Non-pigmented ciliary epithelial cell (primary cell): ENCODE measurements at places on chromosomes 7 and 10.

- no peak for DNase-seq
Observed at GRCh38 chr7:106462365-106462859, 177.6 kb upstream of the NAMPT start.

DNA sequence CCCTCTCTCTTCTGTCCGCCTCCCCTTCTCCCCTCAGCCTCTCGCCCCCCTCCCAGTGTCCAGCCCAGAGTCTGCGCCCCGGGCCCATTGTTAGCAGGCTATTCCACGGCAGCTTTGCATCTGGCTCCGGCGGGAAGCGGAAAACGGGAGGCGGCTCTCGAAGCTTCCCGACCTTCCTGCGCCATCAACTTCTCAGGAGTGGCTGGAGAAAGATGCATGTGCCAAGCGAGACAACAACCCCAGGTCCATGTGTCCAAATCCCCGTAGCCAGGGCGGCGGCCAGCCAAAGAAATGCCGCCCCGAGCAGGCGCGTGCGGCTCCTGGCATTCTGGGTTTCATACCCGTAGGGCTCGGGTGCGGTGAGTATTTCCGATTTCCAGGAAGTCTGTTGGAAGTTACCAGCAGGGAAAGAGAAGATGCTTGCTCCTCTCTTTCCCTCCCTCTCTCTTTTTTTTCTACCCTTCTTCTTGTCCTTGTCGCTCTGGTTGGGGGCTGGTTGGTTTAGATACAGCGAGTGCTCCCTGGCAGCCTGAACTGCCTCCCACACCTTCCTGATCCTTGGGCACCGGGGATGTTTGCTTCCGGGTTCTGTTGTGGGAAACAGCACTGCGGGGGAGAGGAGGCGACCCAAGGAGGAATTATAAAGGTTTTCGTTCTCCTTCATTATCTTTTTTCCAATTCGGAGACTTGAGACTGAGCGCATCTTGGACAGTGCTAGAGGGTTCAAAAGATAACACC lies 1.2 kb upstream of the HOXA2 start:
- no peak for DNase-seq

DNA sequence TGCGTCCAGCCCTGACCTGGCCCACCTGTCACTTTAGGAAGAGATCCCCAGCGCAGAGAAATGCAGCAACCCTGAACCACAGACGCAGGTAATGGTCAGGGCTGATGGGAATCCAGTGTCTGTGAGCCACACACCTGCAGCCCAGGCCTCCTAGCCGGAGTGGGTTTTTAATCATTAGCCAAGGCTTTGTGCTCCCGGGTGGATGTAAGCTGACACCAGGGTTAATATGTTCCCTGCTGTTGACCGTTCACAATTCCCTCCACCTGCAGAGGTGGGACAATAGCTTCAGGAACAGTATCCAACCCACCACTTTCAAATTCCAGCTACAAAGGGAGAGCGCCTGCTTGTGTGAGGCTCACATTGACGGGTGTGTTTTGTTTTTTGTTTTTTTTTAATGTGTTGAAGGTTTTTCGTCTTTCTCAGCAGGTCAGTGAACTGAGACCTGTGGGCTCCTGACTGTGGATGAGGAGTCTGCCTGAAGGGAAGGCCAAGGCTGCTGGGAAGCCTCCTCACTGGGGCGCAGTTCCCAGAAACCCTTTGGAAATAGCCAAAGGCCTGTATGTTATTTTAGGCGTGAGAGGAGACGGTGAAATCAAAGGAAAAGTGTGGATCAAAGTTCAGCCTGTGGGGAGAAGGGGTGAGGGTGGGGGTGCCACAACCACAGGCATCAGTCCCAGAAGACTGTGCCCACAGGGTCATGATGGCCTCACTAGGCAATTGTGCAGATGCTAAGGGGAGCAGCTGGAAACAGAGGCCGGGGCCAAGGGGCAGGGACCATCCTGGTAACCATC lies 111.1 kb downstream of the TNS3 start:
- DNase-seq, result no peak

- DNase-seq, result no peak
Observed at GRCh38 chr7:42217548-42217947, 19.5 kb downstream of the GLI3 start.

GRCh38 chr7:105719395-105719794 lies 138.1 kb upstream of the EFCAB10 start:
- no peak for DNase-seq

DNA sequence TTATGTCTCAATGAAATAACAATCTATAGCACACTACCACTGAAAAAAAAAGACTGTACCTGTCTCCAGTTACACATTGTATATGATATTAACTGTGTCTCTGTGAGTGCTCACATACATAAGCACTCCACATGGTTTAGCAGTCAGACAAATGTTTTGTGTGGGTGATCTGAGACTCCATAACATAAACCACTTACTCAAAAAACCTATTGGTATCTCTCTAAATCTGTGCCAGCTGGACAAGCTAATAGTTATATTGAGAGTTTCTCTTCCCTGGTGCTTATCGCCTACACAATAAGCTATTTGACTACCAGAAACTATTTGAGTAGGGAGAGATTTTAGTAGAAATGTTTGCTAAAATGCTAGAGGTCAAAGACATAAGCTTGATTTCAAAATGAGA lies 190.1 kb upstream of the AGR3 start:
- DNase-seq, result no peak

GRCh38 chr10:118497227-118497626 lies 98.2 kb downstream of the PRLHR start:
- DNase-seq, result no peak

DNA sequence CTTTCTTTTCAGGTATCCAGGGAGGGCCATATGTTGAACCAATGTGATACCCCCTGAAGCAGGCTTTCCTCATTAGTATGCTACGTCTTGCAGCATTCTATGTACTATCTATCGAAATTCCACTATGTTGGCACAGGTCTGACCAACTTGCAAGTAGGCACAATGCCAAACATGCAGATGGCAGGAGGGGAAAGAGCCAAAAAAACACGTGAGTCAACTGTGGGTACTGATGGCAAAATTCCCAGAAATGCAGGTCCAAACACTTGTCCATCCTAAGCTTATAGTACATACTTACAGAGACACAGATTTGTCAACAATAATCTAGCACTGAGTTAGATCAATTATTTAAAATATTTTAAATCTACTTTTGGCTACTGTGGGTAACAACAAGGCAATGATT lies 394.9 kb downstream of the DGKB start:
- no peak for DNase-seq
